ENCODE measurements at places on chromosomes 5 and 9.

DNA sequence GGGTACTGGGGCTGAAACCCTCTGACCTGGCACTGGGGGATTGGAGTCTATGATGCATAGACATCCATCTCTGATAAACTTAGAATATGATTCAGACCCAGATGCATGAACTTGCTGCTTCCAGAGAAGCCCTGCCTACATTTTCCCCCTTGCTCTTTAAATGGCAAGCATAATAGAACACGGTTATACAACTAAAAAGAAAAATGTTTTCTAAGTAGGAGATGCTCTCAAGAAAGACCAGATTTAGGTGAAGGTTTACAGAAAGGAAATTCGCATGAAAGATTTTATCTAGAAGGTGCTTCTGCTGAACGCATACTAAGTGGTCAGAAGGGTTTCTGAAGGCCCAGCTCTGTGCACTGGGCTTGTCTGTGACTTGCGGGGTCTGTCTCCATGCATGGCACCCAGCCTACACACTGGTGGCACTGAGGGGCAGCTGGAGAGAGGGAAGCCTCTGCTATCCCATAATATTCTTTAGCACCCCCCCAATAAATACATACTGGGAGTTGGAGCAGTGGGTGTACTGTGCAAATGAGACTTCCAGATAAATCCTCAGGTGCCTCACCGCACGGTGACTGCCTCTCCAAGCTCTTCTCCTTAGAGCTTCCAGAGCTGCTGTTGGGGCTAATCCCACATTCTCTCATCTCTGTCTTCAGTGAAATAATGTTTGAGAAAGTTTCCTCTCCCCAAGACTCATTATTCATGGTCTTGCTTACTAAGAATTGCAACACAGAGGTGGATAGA is 114.6 kb downstream of the FSTL4 start:
- DNase-seq: no peak

- no peak for DNase-seq
These were observed 40.7 kb upstream of the PPP2R2B start for GRCh38 chr5:146919304-146919703.

GRCh38 chr5:165996201-165996875 is 2295.1 kb upstream of the WWC1 start:
- DNase-seq: no peak

- DNase-seq: no peak
These were observed 62.4 kb upstream of the SPTLC1 start for GRCh38 chr9:92177591-92177990.

GRCh38 chr5:61332851-61333320 is 828 bp downstream of the ZSWIM6 start:
- DNase-seq: no peak

- no peak for DNase-seq
These were observed 76.5 kb upstream of the OLFM1 start for GRCh38 chr9:135010921-135011320.
